ENCODE measurements at places on chromosomes 2 and 18. TPM values are rescaled to one million over a fixed set of nuclear protein-coding genes. Genes with fewer than 3 reads are reported as not detected.

FSIP2 gene
- total RNA-seq = not detected

SNRNP27 gene
- 69.3 TPM for total RNA-seq

SERPINB2 gene
- total RNA-seq = 0.11 TPM

ORC2 gene
- total RNA-seq = 13.3 TPM

WDR7 gene
- total RNA-seq = 2.7 TPM

KATNAL2 gene
- total RNA-seq = 2.6 TPM
